Retinal pigment epithelial cell (primary cell): ENCODE measurements at places on chromosomes 3 and 15.

- no peak for DNase-seq
Observed at GRCh38 chr15:68385671-68386586, 46.0 kb downstream of the ITGA11 start.

DNA sequence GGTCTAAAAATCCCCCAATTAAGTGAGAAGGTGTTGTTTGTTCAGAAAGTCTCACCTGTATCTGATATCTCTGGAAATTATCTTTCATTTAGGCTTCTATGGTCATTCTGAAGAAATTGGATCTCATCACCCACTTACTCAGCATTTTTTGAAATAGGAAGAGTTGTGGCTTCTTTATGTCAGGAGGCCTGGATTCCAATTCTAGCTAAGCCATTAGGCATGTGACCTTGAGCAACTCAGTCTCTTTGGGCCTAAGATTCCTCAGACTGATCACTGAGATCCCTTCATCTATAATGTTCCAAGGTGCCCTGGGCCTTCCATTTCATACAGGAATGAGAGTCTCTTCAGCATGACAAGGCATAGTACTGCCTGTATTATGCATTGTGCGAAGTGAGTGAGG, 70.3 kb downstream of the ARHGEF26 start:
- no peak for DNase-seq

DNA sequence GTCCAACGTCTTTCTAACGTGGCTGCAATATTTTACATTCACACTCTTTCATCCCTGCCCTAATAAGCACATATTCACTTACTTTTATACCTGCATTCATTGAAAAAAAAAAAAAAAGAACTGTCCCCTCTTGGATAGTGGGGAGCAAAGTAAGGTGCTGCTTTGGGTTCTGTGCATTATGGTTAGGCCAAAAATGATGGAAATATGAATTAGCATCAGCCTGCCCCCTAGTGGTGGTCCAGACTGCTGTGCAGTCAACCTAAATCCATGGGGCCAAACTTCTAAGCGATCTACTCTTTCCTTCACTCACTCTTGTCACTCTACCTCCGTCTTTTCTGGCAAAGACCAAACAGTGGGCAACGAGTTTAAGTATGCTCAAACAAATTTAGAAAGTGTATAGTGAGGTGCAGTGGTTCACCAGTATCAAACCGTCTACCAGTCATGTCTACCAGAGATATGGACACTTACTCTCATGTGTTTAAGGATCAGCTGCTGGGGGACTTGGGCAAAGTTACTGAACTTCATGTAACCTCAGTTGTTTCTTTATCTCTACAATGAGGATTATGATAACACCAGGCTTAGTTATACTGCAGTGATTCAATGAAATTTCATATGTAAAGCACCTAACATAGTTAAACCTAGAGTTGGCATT, 61.5 kb upstream of the GRM7 start:
- no peak for DNase-seq

GRCh38 chr3:104554425-104554824, 812.3 kb upstream of the ALCAM start:
- DNase-seq: no peak

GRCh38 chr15:41678742-41679141, 18.5 kb downstream of the MGA start:
- no peak for DNase-seq

DNA sequence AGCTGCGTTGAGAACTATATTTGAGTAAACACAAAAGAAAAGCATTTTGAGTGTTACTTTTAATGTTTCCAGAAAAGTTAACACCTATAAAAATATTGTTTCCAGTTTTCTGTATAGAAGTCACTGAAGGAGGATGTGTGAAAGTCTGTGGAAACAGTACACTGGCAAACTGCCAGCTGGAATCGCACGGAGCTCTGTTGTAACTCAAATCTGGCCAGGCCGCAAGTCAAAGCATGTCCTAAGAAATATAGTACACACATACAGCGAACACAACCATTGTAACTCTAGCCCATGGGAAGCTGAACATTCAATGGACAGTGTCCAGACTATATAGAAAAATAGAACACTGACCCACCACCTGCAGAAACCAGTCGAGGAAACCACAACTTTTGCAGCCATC, 657.2 kb downstream of the FHIT start:
- no peak for DNase-seq

GRCh38 chr15:73560501-73561117, 72.6 kb downstream of the NPTN start:
- DNase-seq: peak; percentile 46

DNA sequence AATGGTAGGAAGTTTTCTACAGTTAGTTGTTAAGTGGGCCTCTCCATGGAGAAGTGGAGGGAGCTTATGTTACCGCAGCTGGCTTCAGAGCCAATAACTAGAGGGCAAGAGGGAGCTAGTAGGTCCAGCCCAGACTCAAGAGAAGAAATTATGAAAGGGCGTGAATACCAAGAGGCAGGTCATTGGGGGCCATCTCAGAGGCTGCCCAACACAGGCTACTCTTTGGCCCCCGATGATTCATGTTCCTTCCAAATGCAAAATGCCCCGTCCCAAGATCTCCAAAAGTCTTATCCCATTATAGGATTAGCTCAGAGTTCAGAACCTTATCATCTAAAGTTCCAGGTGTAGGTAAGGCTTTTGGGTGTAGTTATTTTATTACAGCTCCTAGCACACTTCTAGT, 94.5 kb downstream of the FNDC3B start:
- no peak for DNase-seq

DNA sequence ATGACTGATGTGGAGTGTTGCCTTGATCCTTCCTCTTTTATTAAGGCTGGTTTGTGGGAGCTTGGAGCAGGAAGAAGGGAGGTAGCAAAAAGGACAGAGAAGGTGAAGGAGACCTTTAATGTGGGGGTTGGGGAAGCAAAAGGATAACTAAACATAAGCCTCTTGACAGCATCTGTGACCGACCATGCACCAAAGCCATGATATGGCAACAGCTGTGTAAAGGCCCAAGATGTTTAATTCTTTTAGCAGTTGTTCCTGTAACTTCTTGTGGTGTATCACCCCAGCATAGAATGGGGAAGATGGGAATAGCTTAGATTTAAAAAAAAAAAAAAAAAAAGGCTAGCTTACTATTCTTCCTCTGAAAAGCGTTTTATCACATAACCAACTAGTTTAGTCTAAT, 194.7 kb downstream of the KLHL25 start:
- no peak for DNase-seq

DNA sequence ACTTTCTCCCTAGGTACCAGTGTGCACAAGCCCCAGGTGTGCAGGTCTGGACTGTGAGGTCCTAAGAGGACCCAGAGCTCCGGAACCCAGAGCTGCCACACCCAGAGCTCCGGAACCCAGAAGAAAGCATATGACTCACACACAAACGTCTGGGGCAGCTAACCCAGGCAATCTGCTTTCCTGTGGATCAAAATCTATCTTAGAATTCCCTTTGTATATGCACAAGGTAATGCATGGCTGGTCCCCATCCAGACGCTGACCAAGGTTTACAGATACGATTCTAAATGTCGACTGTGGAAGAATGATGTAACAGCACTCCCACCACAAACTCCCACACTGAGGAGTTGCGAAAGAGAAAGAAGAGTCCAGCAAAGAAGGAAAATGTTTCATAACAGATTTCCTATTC, 15.7 kb downstream of the KCNMB2 start:
- DNase-seq: no peak

DNA sequence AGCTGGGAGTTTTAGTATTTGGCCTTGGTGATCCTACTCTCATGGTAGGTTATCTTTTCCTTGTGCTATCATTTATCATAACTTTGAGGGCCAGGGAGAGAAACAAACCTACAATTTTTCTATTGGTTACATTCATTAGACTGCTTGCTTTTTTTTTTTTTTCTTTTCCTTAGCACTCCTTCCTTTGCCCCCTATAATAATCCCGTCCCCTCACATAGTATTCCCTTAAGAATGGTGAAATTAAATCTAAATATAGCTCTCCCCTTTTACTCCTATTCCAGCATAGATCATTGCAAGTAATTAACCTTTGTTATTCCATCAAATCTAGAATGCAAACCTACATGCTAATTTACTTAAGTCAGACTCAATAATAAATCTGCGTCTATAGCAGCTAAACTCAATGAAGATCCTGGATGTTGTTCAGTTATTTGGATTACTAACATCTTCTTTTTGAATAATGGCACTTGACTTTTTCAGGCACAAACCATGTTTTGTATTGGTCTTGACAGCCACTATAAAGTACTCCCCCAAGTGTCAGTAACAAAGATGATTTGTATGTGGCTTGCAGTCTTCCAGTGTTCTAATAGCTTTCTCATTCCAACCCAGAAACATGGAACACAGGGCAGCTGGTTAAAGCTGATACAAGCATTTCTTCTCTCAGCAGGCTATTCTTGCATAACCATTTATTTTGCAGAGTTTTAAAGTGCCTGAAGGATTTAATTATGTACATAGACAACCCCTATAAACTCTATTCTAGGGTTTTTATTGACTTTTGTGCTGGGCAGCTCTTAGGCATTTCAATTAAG, 420.6 kb downstream of the MECOM start:
- no peak for DNase-seq

- DNase-seq: no peak
Observed at GRCh38 chr3:197392961-197393360, 94.5 kb upstream of the DLG1 start.

GRCh38 chr15:77611767-77612166, 20.9 kb downstream of the LINGO1 start:
- no peak for DNase-seq

- no peak for DNase-seq
Observed at GRCh38 chr15:52419494-52419893, 109.2 kb downstream of the MYO5A start.

DNA sequence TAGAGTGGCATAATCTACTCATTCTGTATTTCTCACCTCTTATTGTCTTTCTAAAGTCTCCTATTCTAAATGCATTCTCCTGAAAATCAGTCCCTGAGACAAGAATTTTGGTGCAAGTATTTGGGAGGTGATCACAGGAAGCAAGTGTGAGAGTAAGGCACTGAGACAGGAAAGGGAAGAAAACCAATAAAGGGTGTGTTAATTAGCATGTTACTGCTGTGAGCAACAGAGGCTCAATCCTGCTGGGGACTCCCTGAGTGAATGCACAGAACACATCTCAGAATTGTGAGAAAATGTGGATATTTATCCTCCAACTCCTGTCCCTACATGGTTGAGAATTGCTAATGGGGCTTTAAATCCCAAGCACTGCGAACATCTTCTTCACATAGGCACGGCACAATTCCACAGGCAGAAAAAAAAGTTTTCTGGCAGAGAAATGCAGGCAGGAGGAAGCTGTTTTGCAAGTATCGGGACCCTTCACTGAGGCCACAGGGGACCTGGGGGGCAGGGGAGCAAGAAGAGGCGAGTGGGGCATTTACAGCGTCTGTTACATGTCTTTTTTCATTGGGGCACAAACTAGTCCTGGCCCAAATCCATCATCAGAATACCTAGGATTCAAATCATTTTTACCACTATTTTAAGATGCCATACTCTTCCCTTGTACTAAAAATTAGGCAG, 27.2 kb upstream of the STT3B start:
- no peak for DNase-seq

DNA sequence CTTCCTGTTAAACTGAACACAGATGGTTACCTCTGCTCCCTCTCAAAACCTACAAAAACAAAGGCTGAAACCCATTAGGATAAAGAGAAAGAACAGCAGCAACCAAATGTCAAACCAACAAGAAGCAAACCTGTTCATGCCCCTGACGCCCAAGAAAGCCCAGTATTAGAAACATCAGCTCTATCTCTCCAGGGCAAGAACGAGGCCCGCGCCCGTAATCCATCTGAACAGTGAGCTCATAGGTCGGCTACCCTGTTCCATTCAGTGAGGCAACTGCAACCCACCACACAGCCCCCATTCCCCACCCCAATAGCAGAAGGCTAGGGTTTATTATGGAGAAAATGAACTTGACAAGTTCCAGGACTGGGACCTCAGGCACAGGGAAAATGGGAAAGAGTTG, 10.0 kb downstream of the LSG1 start:
- DNase-seq: no peak

- no peak for DNase-seq
Observed at GRCh38 chr3:132228923-132229322, 88.3 kb upstream of the ACP3 start.

- no peak for DNase-seq
Observed at GRCh38 chr15:81054236-81054635, 53.5 kb downstream of the TLNRD1 start.

GRCh38 chr15:73026511-73027054, 25.7 kb upstream of the NEO1 start:
- DNase-seq: no peak
